Activated T-cell treated with anti-CD3 and anti-CD28 coated beads, Interleukin-2, amount 50 U/mL, for 24 hours (primary cell): ENCODE measurements at places on chromosomes 2 and 18.

DNA sequence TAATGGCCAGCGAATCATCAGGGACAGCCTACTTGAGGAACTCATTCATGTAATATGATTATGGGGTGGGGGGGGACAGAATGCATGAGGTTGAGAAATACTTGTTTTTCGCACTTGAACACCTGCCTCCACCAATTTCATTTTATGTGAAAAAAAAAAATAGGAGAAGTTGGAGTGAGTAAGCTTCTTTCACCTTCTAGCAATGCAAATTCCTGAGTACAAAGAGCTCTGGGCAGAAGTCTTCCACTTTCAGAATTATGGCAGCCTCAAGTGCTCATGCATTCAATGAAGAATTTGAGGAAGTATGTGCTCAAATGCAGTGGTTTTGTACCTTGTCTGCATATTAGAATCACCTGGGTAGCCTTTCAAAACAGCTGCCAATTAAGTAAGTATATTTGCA is 40.1 kb upstream of the GPD2 start:
- no peak for DNase-seq

DNA sequence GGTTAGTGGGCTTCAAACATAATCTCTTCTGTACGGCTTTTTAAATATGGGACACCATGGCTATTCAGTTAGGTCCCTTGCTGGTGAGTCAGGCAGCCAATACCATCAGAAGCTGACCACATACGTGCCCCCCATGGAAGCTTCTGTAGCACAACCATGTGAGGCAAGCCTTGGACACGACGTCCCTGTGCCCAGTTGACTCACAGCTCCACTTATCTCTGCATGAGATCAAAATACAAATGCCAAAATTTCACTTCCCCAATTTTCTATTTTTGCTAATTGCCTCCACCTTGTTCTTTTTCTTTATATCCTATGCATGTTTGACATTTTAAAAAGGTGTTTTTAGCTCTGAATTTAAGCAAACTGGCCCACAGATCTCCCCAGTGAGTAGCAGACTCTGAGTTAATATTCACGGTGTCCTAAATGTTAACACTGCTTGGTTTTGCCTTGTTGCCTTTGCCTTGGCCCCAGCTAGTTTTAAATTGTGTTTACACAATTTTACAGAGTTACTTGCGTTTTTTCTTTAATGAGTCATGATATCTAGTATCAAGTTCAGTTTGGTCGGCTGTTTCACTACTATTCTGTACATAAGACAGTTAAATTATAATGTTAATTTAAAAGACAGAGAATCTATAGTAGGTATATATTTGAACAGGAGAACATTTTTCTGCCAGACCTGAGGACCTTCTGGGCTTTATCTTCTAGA is 77.5 kb downstream of the CDCA7 start:
- no peak for DNase-seq

DNA sequence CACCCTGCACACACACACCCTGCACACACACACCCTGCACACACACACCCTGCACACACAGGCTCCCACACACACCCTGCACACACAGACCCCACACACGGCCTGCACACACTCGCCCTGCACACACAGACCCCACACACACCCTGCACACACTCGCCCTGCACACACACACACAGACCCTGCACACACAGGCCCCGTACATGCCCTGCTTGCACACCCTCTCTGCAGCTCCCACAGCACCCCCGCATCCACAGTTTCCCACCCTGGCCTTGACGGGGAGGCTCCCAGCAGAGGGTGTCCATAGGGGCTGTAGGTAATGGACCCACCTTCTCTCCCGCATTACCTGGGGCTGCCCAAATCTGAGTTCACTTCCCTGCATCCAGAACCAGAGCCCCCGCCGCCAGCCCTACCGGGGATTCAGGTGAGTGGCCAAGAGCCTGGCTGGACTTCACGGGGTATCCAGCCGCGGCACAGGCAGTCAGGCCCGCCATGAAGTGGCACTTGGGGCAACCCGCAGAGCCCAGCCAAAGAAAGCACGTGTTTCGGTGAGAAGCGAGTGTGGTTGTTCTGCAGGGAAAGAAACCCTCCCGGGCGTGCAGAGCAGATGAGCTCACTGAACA is 88.6 kb upstream of the GPC1 start:
- no peak for DNase-seq

GRCh38 chr2:156436497-156437085 is 412 bp downstream of the GPD2 start:
- no peak for DNase-seq

GRCh38 chr2:141728886-141729285 is 401.9 kb downstream of the LRP1B start:
- DNase-seq, result no peak

DNA sequence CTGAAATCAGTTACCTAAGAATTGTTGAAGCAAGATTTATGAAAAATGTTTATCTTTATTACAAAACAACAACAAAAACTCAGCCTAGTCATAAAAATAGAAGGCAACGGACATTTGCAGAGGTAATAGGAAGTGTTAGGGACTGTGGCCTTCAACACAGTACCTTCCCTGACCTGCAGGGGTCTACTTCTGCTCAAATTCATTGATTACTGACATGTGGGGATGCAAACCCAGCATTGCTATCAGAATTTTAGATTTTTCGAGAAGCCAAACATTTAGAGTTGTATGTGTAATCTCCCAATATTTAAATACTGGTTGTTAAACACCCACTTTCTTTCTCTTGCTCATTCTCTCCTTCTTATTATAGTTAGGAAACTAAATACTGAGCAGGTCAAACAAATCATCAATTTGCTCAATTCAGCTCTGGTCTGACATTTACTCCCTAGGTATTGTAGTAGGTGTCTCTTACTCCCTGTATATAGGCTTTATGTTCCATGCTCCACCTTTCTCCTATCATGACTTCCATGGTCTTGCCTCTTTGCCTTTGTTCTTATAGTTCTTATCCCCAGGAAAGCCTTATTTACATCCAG is 198.5 kb downstream of the UBE2E3 start:
- DNase-seq, result no peak

DNA sequence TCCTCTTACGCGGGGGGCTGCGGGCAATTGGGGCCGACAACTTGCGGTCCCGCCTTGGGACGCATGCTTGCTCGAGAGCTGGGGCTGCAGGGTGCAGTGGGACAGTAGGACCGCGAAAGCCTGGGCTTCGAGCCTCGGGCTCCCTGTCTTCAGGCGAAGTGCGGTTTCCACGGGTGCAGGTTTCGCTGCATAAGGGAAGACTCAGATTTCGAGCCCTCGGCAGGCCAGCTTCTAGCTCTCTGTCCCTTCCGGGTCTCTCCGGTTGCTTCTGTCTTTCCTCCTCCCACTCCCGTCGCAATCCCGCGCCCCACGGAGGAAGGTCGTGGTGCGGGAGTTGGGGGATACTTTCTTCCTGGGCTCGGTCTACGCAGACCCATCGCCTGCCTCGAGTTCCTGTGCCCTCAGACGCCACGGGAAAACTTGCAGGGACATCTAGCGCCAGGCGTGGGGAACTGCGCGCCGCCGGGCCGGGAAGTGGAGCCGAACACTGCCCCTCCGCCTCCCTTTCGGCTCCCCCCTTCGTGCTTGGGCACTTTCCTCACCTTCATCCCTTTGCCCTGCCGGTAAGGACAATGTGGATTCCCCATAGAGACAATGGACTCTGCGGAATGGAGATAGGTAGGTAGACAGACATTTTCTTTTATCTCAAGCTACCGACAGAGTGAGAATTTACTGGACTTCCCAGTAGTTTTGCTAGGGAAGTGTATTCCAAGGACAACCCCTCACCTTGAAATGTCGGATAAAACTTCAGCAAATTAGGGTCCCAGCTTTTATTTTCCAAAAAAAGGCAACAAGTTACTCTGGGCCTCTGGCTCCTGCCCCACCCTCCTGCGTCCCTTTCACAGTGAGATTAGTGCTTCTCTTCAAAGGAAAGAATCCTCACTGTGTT is 4.2 kb upstream of the HOXD13 start:
- DNase-seq, result peak; percentile 48

GRCh38 chr18:78006774-78007260 is 757.2 kb downstream of the GALR1 start:
- DNase-seq, result no peak

DNA sequence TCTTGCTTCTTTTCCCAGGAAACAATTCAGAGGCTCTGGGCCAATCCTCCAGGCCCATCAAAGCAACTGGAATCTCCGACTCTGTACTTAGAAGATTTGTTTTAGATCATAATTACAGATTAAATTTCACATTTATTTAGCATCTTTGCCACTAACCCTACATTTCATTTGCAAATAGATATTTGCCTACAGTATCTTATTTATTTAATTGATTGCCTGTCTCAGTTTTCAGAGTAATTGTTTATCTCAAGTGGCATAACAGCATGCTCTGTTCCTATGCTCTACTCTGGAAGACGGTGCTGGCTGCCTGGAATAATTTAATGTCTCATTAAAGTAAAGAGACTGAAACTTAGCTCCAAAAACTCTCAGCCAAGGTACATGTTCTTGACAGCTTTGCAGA is 213.4 kb downstream of the HNMT start:
- DNase-seq, result no peak

DNA sequence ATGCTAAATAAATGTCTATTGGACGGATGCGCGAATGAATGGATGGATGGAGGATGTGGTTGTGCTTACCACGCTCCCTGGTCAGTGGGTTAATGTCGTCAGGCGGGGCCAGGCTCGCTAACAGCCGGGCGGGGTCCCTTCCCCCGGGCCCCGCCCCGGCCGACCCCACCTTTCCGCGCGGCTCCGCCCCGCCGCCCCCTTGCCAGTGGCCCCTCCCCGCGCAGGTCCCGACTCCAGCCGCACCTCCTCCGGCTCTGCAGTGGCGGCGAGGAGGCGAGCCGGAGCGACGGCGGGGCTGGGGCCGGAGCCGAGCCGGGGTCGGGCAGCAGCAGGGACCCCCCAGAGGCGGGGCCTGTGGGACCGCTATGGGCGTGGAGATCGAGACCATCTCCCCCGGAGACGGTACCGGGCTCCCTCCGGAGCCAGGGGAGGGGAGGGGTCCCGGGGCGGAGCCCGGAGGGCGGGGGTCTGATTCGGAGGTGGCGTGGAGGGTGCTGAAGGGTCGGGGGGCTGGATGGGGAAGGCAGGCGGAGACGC is at the start of gene FKBP1B:
TSS of gene FKBP1B (plus strand) at position 257 of the 537 bp plus-strand sequence. CDS start at position 366, 109 bp downstream.
- peak; percentile 68 for DNase-seq

DNA sequence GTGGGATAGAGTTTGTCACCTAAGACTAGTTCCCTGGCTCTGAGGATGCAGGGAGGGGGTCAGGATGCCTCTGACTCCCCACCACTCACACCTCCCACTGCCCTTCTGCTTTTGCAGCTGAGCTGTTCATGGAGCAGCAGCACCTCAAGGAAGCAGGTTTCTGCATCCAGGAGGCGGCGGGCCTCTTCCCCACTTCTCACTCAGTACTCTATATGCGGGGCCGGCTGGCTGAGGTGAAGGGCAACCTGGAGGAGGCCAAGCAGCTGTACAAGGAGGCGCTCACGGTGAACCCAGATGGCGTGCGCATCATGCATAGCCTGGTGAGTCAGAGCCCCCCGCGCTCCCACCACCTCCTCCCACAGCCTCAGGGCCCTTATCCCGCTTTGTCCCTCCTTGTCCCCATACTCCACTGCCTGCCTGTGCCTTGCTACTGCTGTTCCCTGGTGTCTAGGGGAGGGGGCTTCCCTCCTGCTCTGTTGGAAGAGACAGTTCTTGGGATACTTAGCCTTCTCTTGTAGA is 94.4 kb downstream of the STPG4 start:
- no peak for DNase-seq

- DNase-seq, result no peak
Measured at GRCh38 chr18:22558945-22559385, 141.2 kb upstream of the CTAGE1 start.
